ENCODE measurements at places on chromosomes 7 and 10.

GRCh38 chr10:120982507-120982906 lies 131.3 kb downstream of the WDR11 start:
- DNase-seq: peak; percentile 64

DNA sequence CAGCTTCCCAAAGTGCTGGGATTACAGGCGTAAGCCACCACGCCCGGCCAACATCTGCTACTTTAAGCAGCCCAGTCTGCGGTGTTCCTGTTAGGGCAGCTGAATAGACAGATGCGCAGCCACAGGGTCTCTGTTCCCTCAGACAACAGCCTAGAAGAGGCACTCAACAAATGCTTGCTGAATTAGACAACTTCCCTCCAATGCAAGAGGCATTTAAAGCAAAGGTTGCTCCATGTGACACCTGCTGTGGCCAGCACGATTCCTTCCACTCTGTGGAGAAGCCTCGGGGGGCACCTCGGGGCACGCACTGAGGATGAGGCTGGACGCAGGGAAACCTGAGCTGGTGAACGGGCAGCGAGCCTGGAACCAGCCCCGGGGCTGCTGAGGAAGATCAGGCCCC lies 237.8 kb downstream of the MAD1L1 start:
- DNase-seq: no peak

DNA sequence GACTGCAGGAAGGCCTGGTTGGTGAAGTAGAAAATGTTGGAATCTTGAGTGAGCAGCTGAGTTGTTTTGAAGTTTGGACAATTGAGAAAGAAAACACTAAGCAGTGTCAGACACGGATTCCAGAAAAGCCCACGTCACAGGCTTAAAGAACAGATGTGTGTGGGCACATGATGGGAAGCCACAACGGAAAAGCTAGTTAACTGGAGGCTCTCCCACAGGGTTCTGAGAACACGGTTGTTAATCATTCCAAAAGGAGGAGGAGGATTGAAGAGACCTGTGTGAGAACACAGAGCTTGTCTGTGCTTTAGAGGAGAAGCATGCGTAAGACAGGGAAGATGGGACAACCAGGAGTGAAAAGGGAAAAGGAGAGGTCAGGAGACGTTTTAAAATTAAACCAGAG lies 42.6 kb downstream of the SHH start:
- DNase-seq: no peak

GRCh38 chr10:83927166-83927565 lies 212.1 kb upstream of the GHITM start:
- DNase-seq: no peak

GRCh38 chr7:88664630-88665233 lies 94.8 kb upstream of the ZNF804B start:
- DNase-seq: peak; percentile 22
